ENCODE measurements at places on chromosomes 6 and 20. TPM values are rescaled to one million over a fixed set of nuclear protein-coding genes. Genes with fewer than 3 reads are reported as not detected.

Gene MAN1A1
- total RNA-seq, result 3.2 TPM

Gene CD2AP
- total RNA-seq, result 41.8 TPM

- no peaks in the 10 kb centered on the region for H3K36me3 ChIP-seq
- no peak for DNase-seq
- no peak overlapping the region for H3K27ac ChIP-seq
- H3K27me3 ChIP-seq, result no peaks in the 10 kb centered on the region
- no peak overlapping the region for H3K4me3 ChIP-seq
Observed at GRCh38 chr6:106724848-106725247, 95.5 kb downstream of the QRSL1 start.

GRCh38 chr20:39045676-39046075, 83.5 kb downstream of the DHX35 start:
- H3K4me1 ChIP-seq, result peaks cover 5% of the 10 kb centered on the region
- H3K36me3 ChIP-seq, result no peaks in the 10 kb centered on the region
- H3K27me3 ChIP-seq, result no peaks in the 10 kb centered on the region

- no peak overlapping the region for H3K4me3 ChIP-seq
- no peak for DNase-seq
- H3K4me1 ChIP-seq, result no peaks in the 10 kb centered on the region
- H3K36me3 ChIP-seq, result no peaks in the 10 kb centered on the region
- H3K27ac ChIP-seq, result no peak overlapping the region
Observed at GRCh38 chr6:34189806-34190503, 44.1 kb upstream of the GRM4 start.

- H3K27me3 ChIP-seq, result no peaks in the 10 kb centered on the region
- DNase-seq, result no peak
- peaks cover 3% of the 10 kb centered on the region for H3K4me1 ChIP-seq
- H3K27ac ChIP-seq, result no peak overlapping the region
- H3K4me3 ChIP-seq, result no peak overlapping the region
Observed at GRCh38 chr20:47667531-47668312, 117.6 kb downstream of the SULF2 start.

DNA sequence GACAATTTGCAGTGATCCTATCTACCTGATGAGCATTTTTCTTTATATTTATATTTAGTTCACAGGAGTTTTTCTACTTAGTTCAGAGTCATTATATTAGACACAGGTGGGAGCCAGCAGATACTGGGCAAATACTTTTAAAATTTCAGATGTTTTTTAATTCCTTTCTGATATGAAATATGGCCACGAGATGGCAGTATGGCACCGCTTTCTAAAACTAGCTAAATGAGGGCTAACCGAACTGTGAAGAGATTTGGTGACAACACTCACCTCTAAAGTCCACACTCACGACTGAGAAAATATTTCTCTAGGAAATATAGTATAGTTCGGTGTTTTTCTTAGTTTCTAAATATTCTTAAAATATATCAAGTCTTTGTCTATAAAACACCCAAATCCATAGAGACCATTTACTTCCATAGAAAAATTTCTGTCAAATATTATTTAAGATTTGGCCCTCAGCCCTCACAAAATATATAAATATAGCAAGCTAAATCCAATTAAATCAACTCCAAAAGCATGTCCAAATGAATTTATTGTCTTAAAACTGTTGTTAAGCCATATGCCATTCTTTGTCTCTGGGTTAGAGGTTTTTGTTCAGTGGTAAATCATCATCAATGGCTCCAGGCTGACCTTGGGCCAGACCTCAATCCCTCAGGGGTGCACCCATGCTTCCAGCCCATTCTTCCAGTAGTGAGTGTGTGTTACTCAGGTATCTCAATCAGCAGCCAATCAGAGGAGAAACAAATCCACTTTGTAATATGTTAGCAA, 63.6 kb downstream of the HUS1B start:
- H3K27me3 ChIP-seq, result no peaks in the 10 kb centered on the region
- H3K36me3 ChIP-seq, result no peaks in the 10 kb centered on the region
- peak; percentile 27 for DNase-seq
- H3K4me3 ChIP-seq, result no peak overlapping the region
- no peak overlapping the region for H3K27ac ChIP-seq

- H3K27me3 ChIP-seq, result peaks cover 6% of the 10 kb centered on the region
- H3K27ac ChIP-seq, result no peak overlapping the region
- DNase-seq, result no peak
- H3K4me1 ChIP-seq, result no peaks in the 10 kb centered on the region
Observed at GRCh38 chr20:61673152-61673847, 392.4 kb downstream of the TAF4 start.

GRCh38 chr20:8376940-8377339, 244.9 kb downstream of the PLCB1 start:
- H3K4me1 ChIP-seq, result no peaks in the 10 kb centered on the region
- no peak overlapping the region for H3K27ac ChIP-seq
- H3K27me3 ChIP-seq, result no peaks in the 10 kb centered on the region

DNA sequence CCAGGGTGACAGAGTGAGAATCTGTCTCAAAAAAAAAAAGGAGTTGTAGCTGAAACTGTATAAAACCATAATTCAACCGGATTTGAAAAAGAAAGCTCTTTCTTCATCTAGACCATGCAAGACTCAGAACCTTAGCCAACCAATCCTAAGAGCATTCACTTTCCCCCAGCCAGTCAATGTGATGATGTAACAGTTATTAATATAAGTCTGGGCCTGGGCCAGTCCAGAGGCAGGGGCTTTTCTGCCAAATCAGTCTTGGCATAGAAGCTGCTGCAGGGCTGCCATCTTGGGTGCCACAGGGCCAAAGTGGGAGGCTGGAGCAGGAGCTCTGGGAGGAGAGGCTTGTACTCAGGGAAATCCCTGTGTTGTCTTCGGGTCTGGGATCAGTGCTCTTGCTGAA, 288.4 kb downstream of the CLIC5 start:
- H3K4me1 ChIP-seq, result no peaks in the 10 kb centered on the region
- H3K27ac ChIP-seq, result no peak overlapping the region
- no peak for DNase-seq
- H3K4me3 ChIP-seq, result no peak overlapping the region
- H3K36me3 ChIP-seq, result no peaks in the 10 kb centered on the region

- H3K27me3 ChIP-seq, result no peaks in the 10 kb centered on the region
- DNase-seq, result no peak
- H3K4me1 ChIP-seq, result no peaks in the 10 kb centered on the region
- no peaks in the 10 kb centered on the region for H3K36me3 ChIP-seq
Observed at GRCh38 chr6:124854338-124854922, 107.8 kb upstream of the RNF217 start.

DNA sequence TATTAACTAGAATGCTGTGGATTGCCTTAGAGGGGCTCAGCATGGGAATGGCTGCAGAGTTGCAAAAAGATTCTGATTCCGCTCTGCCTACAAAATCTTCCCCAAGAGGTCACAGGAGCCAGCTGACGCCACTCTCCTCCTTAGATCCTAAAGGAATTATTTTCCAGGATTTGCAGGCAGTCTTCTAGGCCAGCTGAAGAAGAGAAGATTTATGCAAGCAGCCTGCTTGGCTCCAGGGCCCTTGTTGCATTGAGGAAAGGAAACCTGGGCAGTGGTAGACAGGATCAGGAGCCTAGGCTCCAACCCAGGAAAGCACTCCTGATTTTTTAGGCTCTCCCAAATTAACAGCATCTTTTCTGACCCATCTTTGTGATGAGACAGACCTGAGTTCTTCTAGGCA, 245.8 kb downstream of the PKHD1 start:
- H3K36me3 ChIP-seq, result no peaks in the 10 kb centered on the region
- no peak overlapping the region for H3K4me3 ChIP-seq
- H3K27me3 ChIP-seq, result no peaks in the 10 kb centered on the region

Measured in Panc1 (cell line).